ENCODE measurements at places on chromosomes 12 and 14. TPM values are rescaled to one million over a fixed set of nuclear protein-coding genes. Genes with fewer than 3 reads are reported as not detected.

The ZFYVE26 gene
- 2.7 TPM for polyA plus RNA-seq

The C12orf54 gene
- polyA plus RNA-seq, result not detected

The DPF3 gene
- polyA plus RNA-seq, result 6.8 TPM

DNA sequence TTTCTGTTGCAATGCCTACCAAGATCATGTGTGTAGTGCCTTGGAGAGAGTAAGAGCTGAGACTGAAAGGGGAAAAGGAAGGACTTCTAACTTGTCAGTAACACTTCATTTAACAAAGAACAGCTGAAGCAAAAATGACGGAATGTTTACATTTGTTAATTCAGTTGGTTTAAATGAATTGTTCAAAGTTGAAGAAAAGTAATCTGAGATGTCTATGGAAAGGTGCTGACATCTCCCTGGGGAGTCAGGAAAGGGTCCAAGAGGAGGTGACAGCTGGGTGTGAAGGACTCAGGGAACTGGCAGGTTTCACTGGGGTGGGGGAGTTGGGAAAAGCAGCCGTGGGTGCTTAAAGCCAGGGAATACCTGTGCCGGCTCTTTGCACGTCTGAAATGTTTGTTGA lies 7.9 kb downstream of the TMEM63C start:
- DNase-seq, result no peak

GRCh38 chr12:65259501-65259900 lies 19.0 kb upstream of the MSRB3 start:
- no peak for DNase-seq

DNA sequence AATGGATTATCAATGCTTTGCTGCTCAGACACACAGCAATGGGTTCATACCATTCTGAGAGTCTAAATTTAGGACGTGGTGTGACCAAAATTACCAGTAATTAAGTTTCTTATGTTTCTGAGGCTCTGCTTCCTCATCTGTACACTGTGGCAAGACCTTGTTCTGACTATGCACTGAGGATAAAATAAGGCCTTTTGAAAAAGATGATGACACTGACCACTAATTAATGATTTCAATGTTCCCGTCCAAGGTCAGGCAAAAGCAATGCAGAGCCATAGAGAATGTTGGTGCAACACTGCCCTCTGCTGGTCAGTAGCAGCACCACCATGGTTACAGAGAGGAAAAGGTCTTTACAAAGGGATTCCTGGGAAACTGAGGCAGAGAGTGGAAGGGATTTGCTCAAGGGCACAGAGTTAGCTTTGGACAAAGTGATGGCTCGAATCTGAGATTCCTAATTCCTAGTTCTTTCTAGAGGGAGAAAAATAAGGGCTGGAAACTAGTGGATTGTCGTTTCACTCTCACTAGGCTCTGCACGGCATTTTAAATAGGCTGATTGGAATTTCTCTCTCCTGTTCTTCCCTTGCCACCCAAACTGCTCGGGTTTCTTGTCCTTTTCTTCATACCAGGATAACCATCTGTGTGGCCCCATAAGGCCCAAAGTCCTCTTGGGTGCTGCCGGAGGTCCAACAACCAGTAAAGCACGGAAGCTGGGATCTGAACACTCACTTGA lies 22.3 kb upstream of the P2RX7 start:
- DNase-seq, result peak; percentile 81

DNA sequence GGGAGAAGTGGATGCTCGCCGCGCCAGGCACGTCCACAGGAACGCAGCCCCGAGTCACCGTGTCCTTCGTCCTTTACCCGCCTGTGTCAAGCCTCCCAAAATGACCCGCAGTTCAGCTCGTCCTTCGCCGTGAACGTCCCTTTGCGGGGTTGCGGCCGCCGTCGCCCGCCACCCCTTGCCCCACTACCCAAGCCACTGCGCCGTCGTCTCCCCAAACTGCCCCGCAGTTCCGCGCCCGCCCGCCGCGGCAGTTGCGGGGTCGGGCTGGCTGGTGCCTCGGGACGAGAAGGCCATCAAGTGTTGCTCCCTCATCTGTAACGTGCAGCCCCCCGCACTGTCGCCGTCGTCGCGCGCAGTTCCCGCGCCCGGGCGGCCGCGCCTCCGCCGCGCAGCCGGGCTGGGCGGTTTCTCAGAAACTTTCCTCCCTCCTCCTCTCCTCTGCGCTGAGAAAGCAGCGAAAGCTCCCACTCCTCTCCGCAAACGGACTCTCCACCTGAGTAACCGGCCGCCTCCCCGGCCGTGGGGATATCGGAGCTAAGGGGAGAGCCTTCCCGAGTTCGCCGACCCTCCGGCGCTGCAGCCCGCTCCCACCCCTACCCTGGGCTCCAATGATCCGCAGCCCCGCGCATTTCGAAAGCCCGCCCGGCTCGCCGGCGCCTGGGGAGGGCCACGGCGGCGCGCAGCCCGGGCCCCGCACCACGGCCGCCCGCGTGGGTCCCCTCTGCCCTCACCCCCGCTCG lies 6.7 kb downstream of the CDKN1B start:
- DNase-seq, result peak; percentile 65

DNA sequence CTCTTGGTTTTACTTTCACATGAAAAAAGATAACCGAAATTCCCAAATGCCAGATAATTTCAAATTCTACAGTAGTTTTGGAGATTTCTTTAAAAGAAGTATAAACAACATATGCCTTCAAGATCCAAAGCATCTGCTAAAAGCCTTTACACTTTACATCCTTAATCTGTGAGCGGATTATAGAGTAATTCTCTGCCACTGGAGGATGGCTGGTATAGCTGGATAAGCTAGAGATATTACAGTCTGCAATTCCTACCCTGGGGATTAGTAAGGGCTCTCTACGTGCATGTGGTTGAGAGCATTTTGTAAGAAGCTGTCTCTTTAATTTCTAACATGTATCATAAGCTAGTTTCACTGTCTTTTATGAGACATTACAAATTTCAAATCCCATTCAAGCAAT lies 240.3 kb upstream of the HMGA2 start:
- DNase-seq, result no peak

- peak; percentile 42 for DNase-seq
Measured at GRCh38 chr12:48750215-48750614, 33.7 kb upstream of the CCNT1 start.
